Ureter (tissue), 1 donor: ENCODE measurements at places on chromosomes 13 and 19.

DNA sequence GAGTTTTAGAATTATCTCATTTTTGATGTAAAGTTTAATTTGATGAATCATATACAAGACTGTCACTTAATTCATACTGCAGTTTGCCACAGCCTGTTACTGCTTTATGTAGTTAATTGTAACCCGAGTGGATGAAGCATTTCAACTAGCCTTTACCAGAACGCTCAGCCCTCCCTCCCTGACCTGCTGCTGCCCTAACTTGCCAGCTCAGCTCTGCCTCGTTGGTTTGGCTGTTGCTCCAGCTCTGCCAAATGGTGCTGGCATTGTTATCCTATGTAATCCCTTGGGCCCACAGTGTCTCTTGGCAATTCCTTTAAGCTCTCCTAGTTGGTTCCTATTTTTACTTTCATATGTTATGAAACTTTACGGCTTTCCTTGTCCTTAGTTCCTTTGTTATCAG is 113.3 kb downstream of the LMO7 start:
- DNase-seq = no peak

DNA sequence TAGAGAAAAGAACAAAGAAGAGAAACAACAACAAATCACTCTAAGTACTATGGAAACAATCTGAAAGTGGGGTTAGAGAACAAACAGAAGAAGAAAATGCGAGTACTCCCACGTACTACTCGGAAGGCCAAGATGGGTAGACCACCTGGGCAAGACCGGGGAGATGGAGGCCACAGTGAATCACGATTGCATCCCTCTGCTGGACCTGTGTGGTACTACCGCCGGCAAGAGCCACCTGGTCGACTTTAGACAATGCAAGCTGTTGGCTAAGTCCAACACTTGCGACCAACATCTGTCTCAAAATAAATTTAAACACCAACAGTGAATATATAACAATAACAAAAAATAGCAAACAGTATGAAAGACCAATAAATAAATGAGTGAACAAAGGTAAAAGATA is 45.5 kb upstream of the ZNF91 start:
- DNase-seq = no peak

GRCh38 chr13:103315711-103316110 is 249.5 kb upstream of the SLC10A2 start:
- no peak for DNase-seq

GRCh38 chr19:41364524-41365391 is 809 bp upstream of the B9D2 start:
- no peak for DNase-seq

GRCh38 chr19:23993440-23993839 is 78.8 kb downstream of the ZNF726 start:
- no peak for DNase-seq
